CD4-positive, alpha-beta T cell treated with Interleukin-17A for 4 hours (primary cell): ENCODE measurements at places on chromosomes 12 and 14.

- no peak for DNase-seq
Observed at GRCh38 chr12:89070603-89071002, 281.7 kb downstream of the DUSP6 start.

DNA sequence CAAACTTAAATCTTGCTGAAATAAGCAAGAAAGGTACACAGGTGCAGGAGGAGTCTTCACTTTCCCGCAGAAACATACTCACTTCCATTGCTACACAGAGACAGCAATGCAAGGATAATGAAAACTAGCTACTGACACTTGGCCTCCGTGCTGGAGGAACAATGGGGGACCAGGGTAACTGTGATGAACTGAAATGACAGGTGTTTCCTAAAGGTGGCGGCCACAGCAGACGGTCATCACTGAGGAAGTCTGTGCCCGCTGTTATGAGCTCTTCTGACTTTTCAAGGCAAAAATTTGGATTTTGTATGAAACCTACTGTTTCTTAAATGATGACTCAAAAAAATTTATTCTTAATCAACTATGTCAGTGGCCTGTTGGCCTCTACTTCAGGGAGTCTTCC is 189.4 kb downstream of the CACNA1C start:
- DNase-seq: no peak

- DNase-seq: no peak
Observed at GRCh38 chr14:32370714-32371113, 41.6 kb downstream of the AKAP6 start.

DNA sequence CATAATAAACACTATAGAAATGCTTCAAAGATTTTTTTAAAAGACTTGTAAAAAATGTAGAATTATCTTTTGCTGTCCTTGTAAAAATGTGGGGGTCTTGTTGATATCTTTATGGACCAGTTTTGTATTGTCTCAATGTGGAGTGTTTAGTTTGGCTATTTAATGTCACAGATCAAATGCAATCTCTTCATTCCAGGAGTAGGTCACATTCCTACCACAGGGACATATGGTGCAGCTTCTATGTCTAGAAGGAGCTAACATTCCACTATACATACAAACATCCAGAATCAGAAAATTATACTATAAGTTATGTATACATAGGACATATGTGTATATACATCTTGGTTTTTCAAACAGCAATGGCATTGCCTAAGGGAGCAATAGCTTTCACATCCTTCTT is 345.7 kb downstream of the BMP4 start:
- DNase-seq: no peak

GRCh38 chr14:30322819-30323218 is 236.1 kb upstream of the G2E3 start:
- no peak for DNase-seq

DNA sequence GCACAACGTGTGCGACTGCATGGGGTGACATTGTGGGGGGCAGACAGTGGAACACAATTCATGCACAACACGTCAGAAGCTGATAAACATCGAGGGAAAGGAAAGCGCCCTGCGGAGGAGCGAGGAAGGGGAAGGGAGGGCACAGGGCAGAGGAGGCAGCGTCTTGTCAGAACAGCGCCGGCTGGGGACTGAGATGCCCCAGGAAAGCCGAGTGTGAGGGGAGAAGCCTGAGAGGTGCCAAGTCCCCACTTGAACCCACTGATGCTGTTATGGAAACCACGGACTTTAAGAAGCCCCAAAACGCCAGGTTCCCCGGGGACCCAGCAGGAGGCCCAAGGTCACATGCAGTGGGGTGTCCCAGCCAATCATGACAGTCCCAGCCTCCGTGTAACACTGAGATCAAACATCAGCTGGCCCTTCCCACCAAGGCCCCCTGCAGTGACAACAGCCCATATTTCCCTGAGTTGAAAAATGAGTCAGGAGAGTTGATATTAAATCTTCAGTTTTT is 70.0 kb downstream of the GALNT9 start:
- DNase-seq: no peak

GRCh38 chr14:104462651-104463630 is 116.6 kb upstream of the C14orf180 start:
- no peak for DNase-seq

- no peak for DNase-seq
Observed at GRCh38 chr12:19744705-19745218, 305.5 kb downstream of the AEBP2 start.

DNA sequence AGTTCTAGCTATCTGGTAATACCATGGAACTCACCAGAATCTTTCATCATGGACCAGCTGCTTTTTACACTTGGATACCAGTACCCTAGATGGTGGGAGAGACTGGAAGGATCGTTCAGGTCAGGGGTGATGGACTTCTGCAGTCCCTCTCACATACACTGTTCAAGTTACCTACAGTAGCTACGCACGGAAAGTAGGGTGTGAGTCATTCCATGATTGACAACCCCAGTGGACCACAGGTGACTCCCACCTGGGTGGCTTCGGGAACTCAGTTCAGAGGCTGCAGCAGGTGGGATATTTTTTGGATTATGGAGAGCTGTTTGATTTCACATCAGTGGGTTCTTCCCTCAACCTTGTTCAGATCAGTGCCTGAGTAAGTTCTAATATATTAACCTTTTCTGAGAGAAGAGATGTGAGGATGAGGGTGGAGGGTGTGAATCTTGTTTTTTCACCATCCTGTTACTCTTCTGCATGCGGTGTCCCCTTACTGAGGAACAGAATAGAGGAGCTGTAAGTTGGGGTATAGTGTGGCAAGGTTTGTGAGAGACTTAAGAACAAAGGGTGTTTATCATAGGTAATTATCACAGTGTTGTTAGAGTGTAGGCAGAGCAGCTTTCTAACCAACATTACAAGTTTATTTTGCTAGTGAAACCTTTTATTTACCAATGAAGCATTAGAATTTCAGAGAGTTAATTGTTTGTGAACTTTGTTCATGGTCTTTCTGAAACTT is 39.6 kb downstream of the PRKCH start:
- DNase-seq: peak; percentile 41

- no peak for DNase-seq
Observed at GRCh38 chr12:12636641-12637040, 25.0 kb downstream of the CREBL2 start.

GRCh38 chr12:75722714-75723200 is 211.3 kb upstream of the KRR1 start:
- DNase-seq: peak; percentile 57

DNA sequence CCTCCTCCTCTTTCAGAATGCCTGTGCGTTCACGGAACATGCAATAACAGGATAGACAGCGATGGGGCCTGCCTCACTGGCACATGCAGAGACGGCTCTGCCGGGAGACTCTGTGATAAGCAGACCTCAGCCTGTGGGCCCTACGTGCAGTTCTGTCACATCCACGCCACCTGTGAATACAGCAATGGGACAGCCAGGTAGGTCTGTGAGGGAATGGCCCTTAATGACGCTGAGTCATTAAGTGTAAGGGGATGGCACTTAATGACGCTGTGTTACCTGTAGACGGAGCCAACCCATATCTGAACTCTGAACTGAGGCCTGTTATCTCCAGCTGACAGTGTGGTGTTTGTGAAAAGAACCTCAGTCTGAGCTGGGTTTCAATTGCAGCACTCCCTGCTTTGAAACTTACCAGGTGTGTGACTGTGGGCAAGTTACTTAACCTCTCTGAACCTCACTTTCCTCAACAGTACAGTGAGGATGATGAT is 86.9 kb downstream of the STAB2 start:
- DNase-seq: no peak

- no peak for DNase-seq
Observed at GRCh38 chr12:13631873-13632272, 349.5 kb downstream of the GRIN2B start.

DNA sequence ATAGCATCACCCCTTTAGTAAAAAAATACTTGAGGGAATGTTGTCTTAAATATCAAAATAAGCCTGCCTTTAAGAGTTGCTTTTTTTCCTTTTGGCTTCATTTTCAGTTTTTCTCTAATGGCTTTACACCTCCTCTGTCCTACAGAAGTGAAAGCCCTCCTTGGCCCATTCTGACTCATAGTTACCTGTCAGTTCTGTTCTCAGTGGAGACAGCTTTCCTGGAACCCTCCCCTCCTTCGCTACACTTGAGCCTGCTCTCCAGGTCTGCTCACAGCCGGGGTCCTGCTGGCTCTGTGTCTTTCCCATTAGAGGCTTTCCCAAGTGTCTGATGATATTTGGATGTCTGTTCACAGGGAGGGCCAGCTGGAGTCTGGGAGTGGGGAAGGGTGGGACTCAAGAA is 84.0 kb downstream of the PELI2 start:
- no peak for DNase-seq

- DNase-seq: no peak
Observed at GRCh38 chr12:53870117-53870516, 68.5 kb upstream of the HOXC13 start.

GRCh38 chr12:3945671-3946070 is 72.5 kb upstream of the PARP11 start:
- DNase-seq: no peak

DNA sequence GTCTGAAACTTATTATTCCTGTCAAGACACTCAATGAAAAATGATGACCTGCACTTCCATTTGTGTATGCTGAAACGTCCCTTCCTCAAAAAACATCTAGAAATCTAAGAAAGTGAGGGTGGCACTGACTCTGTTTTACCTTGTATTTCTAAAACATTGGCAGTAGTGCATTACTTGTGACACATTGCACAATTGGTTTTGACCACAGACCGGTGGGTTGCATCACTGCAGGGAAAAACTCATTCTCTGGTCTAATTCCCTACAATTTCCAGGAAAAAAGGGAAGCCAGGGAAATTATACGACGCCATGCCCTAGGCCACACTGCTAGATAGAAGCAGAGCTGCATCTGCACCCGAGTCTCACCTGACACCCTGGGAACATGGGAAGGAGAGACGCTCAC is 156.7 kb downstream of the NTF3 start:
- no peak for DNase-seq

- no peak for DNase-seq
Observed at GRCh38 chr12:101165319-101165718, 44.7 kb downstream of the SLC5A8 start.

GRCh38 chr12:70571705-70572268 is 65.4 kb downstream of the PTPRB start:
- DNase-seq: no peak

GRCh38 chr12:18716236-18716635 is 21.6 kb downstream of the PLCZ1 start:
- DNase-seq: no peak

GRCh38 chr12:31599053-31599452 is 8.1 kb upstream of the DENND5B start:
- DNase-seq: no peak

DNA sequence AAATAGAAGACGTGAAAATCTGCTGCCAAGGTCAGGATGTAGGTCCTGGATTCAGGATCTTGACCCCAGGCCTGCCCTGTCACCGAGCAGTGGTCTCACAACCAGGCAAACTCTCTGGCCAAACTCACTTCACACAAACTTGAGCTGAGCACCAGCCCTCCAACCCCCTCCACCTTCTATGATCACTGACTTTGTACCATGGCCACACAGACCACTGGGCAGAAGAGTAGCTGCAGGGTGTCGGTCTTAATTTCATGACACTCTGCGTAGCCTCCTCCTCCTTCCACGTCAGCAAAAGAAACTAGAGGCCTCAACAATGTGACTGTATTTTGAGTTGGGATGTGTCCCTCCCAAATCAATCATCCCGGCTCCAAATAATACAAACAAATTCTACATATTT is 7.2 kb upstream of the TBX3 start:
- DNase-seq: no peak

DNA sequence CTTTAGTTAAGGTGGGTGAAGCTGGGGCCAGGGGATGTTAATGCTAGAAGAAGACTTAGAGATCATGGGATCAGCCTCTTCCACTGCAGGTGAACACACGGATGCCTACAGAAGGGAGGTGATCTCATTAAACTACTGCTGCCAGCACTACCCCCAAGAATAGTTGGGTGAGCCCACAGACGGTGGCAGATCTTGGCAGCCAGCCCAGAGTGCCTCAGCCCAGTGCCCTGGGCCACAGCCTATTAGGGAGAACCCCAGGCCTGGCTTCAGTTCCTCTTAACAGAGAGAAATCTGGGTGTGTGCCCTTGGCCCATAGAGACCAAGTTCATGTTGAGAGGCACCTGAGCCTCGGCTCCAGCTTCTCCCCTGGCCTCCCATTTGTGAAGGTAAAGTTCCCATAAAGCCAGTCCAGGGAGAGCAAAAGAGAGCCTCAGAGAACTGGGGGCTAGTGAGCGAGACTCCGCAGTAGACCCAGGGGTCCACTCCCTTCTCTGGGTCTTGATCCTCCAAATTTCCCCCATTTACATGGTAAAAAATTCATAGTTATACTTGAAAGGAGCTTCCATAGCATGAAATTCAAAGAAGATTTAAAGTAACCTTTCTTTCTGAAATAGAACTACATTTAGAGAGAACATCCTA is 125.0 kb upstream of the CCND2 start:
- peak; percentile 59 for DNase-seq

- DNase-seq: no peak
Observed at GRCh38 chr12:49013428-49013827, 5.1 kb downstream of the PRKAG1 start.

- DNase-seq: peak; percentile 30
Observed at GRCh38 chr12:13208533-13209435, 12.3 kb downstream of the EMP1 start.
